Activated naive CD4-positive, alpha-beta T cell treated with anti-CD3 and anti-CD28 coated beads, Interleukin-2, amount 50 U/mL, for 16 hours (primary cell): ENCODE measurements at places on chromosomes 13 and 19.

- DNase-seq: no peak
These were observed 920 bp upstream of the TIMM13 start for GRCh38 chr19:2428321-2428690.

GRCh38 chr13:20525144-20525600 lies 485 bp downstream of the CRYL1 start:
- DNase-seq: no peak

GRCh38 chr13:81659984-81660383 lies 1319.1 kb upstream of the SPRY2 start:
- DNase-seq: no peak

DNA sequence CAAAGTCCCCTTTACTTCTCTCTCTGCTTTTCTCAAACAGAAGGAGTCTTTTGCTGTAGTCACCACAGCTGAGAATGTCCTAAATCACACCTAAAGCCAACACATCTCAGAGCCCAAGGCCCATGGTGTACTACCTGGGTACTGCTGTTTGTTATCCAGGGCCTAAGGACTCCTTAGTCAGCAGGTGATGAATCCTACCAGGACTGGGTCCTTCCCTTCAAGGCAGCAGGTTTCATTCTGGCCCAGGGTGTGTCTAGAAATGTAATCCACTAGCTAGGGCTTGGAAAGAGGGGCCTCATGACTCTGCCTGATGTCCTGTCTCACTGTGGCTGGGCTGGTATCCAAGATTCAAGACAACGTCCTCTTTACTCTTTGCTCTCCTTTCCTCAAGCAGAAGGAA lies 36.2 kb upstream of the ENOX1 start:
- no peak for DNase-seq

DNA sequence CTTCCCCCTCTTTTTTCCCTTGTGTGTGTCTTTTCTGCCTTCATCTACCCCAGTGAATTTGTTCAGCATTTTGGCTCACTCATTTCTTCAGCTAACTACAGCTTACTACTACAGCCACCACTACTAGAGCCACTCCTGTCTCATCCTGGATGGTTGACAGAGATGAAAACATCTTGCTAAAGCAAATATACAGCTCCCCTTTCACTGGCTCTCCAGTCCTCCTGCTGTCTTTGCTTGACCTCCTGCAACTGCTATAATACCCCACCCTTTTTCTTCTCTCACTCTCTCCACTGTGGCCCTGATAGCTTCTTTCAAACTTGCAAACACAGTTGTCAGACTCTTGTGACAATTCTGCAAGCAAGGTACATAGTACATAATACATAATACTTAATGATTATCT lies 523.6 kb downstream of the DCT start:
- no peak for DNase-seq

DNA sequence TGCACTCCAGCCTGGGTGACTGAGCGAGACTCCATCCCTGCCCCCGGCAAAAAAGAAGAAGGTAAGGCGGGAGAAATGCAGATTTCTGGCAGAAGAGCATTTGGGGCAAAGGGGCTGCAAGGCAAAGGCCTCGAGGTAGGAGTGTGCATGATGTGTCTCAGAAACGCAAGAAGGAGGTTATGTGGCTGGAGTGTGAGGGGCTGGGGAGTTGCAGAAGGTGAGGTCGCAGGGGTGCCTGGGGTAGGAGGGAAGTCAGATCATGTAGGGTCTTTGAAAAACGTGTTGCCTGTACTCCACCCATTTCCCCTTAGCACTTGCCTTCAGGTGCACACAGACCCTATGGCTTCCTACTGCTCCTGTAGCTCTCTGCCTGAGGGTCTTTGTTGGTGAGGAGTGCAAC lies 29.9 kb downstream of the KCTD15 start:
- no peak for DNase-seq

- DNase-seq: no peak
These were observed 25.1 kb downstream of the TMPRSS9 start for GRCh38 chr19:2385053-2385721.

GRCh38 chr13:84118839-84119409 lies 236.7 kb upstream of the SLITRK1 start:
- no peak for DNase-seq

DNA sequence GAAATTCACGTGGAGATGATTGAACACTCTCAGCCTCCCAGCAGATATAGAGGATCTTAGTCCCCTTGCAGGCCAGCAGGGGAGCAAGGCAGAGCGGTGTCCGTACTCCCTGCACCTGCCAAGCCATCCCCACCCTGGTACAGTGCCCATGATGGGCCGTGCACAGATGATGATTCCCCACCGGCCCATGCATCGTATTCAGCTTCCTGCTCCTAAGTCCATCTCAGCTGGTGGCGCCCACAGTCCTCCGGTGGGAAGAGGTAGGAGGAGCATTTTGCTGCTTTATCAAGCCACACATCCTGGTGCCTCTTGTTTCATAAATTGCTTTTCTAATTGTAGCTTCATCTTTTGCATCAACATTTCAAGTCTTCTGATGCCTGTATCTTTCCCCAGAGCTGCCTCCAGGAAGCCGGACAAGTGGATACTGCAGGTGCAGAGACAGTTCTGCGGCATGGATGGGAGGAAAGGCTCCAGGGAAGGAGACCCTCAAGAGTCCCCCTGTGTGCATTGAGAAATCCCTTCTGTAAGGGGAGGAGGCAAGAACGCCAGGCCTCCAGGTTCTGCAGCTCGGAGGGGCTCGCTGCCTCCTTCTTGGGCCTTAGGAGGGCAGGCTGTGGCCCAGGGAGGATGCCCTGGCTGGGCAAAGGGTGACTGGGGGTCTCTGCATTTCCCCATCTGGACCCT lies 55.3 kb downstream of the F2RL3 start:
- no peak for DNase-seq

GRCh38 chr19:18637673-18638630 lies 1.1 kb downstream of the KLHL26 start:
- no peak for DNase-seq

DNA sequence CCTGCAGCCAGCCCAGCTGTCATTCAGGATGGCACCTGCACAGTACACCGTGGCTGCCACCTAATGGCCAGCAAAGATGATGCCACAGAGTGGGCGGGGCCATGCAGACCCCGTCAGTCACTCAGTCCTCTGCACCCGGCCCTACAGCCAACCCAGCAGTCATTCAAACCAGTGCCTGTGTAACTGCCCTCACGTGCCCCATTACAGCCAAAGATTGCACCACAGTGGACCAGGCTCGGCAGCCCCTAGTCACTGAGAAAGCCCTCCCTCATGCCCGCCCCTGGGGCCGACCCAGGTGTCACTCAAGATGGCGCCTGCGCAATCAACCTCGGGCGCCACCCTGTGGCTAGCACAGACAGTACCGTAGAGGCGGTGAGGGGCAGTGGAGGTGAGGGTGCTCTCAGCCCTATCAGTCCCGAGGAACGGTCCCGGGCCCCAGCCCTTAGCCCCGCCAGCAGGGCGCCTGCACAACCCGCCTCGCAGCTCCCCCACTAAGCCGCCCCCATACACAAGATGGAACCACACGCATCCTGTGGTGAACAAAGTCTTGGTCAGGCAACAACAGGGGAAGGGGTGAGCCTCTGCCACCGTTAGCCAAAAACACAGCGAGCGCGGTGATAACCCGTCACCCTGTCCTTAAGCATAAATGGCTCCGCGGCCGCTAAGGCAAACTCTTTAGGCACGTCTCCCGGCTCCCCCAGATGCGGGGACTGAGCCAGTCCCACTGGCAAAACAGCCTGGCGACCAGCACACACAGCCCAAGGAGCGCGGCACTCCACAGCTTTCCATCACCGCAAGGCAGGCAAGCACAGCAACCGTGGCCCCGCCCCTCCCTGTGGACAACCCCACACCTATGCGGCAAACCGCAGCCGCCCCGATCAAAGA lies 2.3 kb downstream of the PEG3 start:
- no peak for DNase-seq

GRCh38 chr19:13841086-13841961 lies 35.6 kb upstream of the NANOS3 start:
- DNase-seq: no peak

GRCh38 chr13:106052200-106052767 lies 483.2 kb downstream of the EFNB2 start:
- DNase-seq: no peak

GRCh38 chr19:55376241-55376933 lies at the start of gene TMEM190:
Gene TMEM190, plus strand, starts transcription at chr19:55376826. Its CDS starts 28 bp downstream, at chr19:55376854.
- DNase-seq: no peak

DNA sequence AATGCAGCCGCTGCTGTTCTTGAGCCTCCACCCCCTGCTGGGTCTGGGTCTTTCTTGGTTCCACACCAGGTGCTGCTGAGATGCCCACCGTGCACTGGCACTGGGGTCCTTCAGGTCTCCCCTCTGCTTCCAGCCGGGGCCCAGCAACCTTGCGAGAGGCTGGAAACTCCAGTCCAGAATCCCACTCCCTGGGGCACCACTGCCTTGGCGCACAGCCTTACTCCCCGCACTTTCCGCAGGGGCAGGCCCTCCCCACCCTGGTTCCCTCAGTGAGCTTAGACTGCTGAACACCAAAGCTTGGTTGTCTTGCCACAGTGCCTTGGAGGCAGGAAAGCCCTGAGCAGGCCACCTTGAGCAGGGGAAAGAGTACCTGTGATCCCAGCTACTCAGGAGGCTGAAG lies 60.0 kb downstream of the ANKRD10 start:
- DNase-seq: no peak

GRCh38 chr19:49741210-49741844 lies 21.8 kb downstream of the TSKS start:
- DNase-seq: no peak

DNA sequence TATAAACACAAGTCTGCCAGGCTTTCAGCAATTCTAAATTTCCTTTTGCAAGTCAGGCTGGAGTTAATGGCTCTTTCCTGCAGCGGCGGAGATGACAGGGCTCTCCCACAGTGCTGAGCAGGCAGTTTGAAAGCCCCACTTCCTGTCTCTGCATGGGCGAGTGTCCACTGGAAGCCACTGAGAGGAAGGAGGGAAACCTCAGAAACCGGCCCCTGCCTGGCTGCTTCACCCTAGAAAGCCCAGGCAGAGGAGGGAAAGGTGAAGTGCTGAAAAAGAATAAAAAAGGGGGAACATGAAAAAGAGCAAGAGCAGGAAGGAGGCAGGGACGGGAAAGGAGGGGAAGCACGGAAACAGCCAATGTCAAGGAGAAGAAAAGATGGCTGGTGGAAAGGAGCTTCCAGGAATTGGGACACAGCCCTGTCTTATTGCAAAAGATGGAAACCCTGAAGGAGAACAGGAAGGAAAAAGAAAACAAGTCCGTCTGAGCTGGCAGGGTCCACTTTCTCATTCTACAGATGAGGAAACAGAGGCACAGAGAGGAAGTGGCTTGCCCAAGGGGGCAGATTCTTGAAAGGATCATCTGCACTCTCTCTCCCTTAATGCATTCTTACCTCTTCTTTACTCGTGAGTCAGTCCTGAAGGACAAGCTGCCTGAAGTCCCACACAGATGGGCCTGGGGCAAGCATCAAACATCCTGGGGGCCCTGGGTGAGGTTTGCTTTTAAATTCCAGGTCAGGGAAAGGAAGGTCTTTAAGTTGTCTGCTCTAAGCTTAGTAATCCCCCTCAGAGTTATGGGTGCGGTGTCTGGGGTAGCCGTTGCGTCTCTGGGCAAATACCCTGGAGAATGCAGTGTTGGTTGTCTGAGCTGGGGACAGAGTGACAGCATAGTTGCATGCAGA lies 38.8 kb upstream of the ALOX5AP start:
- DNase-seq: no peak

GRCh38 chr13:40017662-40018262 lies 362.3 kb downstream of the COG6 start:
- DNase-seq: no peak

DNA sequence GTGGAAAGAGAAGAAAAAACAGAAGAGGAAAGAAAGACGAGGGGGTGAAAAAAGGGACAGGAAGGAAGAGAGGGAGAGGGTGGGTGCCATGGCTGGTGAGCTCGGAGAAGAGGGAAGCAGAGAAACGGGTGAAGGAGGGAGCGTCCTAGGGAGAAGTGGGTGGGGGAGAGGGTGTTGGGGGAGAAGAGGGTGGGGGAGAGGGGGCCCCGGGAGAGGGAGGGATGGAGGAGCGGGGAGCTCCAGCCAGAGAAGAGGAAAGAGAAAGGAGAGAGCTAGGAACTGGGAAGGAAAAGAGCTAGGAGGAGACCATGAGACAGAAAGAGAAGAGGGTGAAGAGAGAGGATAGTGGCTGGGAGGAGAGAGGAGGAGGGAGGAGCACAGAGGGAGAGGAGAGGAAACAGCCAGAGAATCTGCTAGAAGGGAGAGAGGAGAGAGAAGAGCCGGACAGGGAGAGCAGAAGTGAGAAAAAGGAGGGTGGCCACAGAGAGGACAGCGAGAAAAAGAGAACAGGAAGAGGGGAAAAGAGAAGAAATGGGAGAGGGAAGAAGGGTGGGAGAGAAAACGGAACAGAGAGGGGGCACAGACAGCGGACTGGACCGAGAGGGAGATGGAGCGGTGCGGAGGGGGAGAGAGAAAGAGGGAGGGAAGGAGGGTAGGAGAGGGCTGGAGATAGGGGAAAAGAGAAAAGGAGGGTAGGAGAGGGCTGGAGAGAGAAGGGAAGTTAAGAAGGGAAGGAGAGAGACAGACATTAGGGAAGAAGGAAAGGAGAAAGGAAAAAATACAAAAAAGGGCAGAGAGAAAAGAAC lies 11.9 kb upstream of the GARIN5A start:
- no peak for DNase-seq

- DNase-seq: no peak
These were observed 21.1 kb downstream of the IQCN start for GRCh38 chr19:18253130-18253529.

GRCh38 chr13:44407379-44407778 lies 33.8 kb downstream of the SERP2 start:
- DNase-seq: no peak

GRCh38 chr13:73335210-73335609 lies 276.4 kb downstream of the KLF5 start:
- DNase-seq: no peak

- no peak for DNase-seq
These were observed 665.7 kb upstream of the GPC6 start for GRCh38 chr13:92560883-92561282.

DNA sequence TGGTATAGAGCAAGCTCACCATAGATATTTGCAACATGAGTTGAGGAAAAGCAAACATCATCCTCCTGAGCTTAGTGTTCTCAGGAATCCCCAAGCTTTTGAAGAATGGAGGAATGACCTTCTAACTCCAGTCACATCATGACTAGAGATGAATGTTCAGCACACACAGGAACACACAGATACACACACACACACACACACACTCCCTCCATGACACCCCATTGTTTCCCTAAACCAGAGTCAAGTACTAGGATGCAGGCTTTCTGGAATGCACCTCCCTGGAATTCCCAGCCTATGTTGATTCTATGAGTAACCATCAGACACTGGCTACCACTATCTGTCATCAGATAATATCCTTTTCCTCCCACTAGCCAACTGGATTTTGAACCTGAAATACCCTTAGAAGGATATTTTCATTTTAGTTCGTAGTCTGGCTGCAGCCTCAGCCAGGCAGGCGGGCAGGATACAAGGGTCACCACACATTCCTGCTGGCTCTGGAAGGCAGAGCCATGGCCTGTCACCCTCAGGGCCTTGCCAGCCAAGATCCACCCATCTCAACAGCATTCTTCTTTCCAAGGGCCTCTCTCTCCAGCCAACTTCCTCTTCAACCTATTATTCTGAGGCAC lies 162.4 kb downstream of the FOXO1 start:
- DNase-seq: no peak

DNA sequence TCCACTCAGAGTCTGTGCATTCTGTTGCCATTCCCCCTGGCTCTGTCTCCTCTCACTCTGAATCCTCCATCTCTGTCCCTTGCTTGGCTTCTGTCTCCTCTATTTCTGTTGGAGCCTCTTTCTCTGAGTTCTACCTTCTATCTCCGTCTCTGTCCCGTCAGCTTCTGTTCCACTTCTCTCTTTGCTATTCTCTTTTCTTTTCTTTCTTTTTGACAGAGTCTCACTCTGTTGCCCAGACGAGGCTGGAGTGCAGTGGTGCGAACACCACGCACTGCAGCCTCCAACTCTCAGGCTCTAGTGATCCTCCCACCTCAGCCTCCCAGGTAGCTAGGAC lies 33.8 kb upstream of the LRRC4B start:
- no peak for DNase-seq
